Vein endothelial cell (primary cell): ENCODE measurements at places on chromosomes 1 and 21. TPM values are rescaled to one million over a fixed set of nuclear protein-coding genes. Genes with fewer than 3 reads are reported as not detected.

Gene PLPP3
- 44.6 and 59.4 TPM in 2 replicates for total RNA-seq

Gene NENF
- total RNA-seq = 5.4 and 12.1 TPM in 2 replicates

Gene GPR52
- total RNA-seq = 1.6 and 2.0 TPM in 2 replicates

Gene ZNF124
- total RNA-seq = 73.5 and 79.6 TPM in 2 replicates
